Cerebellar nuclear complex (tissue), 1 donor: ENCODE measurements at places on chromosomes 3 and 15.

- no peak for DNase-seq
These were observed 179.4 kb upstream of the DPH6 start for GRCh38 chr15:35725353-35725752.

DNA sequence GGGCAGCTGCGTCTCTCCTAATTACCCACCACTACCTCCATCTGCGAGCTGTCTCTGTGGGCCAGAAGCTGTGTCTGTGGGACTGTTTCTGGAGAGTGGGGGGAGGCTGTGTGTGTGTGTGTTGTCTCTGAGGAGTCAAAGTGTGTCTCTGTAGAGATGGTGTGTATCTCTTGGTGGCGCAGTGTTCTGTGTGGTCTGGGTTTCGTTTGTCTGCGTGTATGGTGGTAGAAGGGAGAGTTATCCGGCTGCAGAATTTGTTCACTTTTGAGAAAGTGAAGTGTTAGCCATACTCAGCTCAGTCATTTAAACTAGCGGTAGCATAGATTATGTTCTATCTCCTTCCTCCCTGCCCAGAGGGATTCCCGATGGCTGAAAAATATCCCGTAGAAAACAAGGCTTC, 2.2 kb downstream of the MYRIP start:
- DNase-seq, result no peak

- DNase-seq, result no peak
These were observed 6.8 kb upstream of the ADPGK start for GRCh38 chr15:72790302-72790910.

- no peak for DNase-seq
These were observed 26.8 kb downstream of the ESYT3 start for GRCh38 chr3:138461246-138461645.

- no peak for DNase-seq
These were observed 72.2 kb downstream of the DLG1 start for GRCh38 chr3:197226179-197226578.

GRCh38 chr15:91067036-91067435, 33.0 kb upstream of the SV2B start:
- no peak for DNase-seq

GRCh38 chr3:154464440-154465190, 34.6 kb upstream of the GPR149 start:
- no peak for DNase-seq

- no peak for DNase-seq
These were observed 736.9 kb upstream of the CCDC54 start for GRCh38 chr3:106640353-106640752.
